ENCODE measurements at places on chromosomes 5 and 9.

GRCh38 chr5:100861148-100861547 lies 41.9 kb downstream of the ST8SIA4 start:
- no peak for DNase-seq

DNA sequence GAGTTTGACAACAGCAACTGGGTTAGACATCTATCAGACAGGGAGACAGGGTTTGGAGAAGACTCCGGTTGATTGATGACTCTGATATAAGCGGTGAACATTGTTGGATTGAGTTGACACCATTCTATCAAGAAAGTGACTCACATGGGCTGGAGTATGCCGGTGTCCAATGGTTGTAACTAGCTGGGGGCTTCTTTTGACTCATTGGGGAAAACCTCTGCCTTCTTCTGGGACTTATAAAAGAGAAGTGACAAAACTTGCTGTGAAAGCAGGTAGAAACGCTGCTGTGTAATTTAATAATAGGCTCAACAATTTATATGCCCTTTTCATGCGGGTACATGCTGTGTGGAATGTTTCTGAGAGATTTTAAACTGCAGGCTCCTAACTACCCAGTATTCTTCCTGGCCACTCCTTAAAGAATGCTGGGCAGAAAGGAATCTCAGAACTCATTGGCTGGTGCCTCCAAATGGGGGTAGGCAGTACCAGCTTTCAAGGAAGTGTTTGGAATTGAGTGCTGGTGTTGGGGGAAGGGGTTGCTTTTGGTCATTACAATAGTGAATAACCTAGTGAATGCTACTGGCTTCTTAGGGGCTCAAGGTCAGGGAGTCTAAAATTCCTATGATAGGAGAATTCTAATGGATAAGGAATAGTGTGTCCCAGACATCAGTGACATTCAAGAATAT lies 43.9 kb downstream of the FYB1 start:
- DNase-seq: no peak

DNA sequence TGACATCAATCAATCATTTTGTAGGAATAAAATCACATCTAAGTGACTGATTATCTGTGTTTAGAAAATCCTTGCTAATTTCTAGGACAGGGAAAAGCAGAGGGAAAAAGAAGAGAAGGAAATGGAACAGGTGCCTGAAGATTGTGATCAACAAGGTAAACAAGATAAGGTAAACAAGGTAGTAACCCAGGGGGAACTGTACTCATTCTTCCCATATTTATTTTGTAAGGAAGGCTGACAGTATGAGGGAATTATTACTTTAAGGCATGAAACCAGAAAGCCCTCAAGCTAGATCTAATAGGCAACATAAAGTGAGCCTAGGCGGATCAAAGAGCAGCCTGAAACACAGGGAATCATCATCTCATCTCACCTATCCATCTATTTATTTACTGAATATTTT lies 231.1 kb downstream of the MLLT3 start:
- DNase-seq: no peak

- DNase-seq: no peak
Measured at GRCh38 chr5:110275878-110276277, 450.6 kb downstream of the TMEM232 start.

GRCh38 chr9:6171667-6172066 lies 43.9 kb upstream of the IL33 start:
- no peak for DNase-seq

- no peak for DNase-seq
Measured at GRCh38 chr5:124747791-124748686, 1.6 kb upstream of the ZNF608 start.

GRCh38 chr5:174528821-174529544 lies 195.4 kb upstream of the MSX2 start:
- no peak for DNase-seq

DNA sequence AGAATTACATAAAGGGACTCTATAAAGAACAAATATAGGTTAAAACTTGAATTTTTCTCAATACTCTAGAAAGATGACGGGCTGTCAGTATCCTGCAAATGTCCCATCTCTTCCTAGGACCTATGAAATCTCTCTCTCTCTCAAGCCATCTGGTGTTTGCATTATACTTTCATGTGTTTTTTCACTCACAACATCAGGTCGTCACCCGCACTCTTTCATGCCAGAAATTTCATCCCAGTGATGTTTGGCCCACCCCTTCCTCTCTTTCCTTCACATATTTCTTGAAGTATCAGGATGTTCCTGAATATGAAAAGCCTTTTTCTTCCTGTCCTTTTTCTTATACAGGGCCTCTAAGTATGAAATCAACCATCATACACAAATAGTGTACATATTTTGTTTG lies 63.3 kb upstream of the GAS1 start:
- no peak for DNase-seq

- DNase-seq: no peak
Measured at GRCh38 chr5:5953584-5954274, 424.6 kb downstream of the MED10 start.

- DNase-seq: no peak
Measured at GRCh38 chr9:36337002-36337401, 63.1 kb downstream of the RNF38 start.

- peak; percentile 70 for DNase-seq
Measured at GRCh38 chr9:129886226-129887174, 51.2 kb downstream of the USP20 start.

DNA sequence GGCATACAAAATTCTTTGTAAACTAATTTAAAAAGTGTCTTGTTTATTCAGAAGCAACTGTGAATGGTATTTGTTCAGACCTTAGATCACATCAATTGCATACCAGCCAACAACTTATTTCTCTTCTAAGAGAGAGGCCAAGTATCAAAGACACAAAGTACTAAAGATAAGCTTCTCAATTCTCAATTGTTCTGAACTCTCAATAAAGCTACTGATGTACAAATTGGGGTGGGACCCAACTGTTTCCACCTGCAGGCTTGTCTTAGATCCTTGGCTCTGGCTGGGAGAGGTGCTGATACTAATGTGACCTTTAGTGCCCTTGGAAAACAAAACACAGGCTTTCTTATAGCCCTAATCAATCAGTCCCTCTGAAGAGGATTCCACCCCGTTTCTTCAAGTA lies 22.1 kb downstream of the XRCC4 start:
- no peak for DNase-seq

- no peak for DNase-seq
Measured at GRCh38 chr5:133994297-133994989, 10.3 kb downstream of the VDAC1 start.

DNA sequence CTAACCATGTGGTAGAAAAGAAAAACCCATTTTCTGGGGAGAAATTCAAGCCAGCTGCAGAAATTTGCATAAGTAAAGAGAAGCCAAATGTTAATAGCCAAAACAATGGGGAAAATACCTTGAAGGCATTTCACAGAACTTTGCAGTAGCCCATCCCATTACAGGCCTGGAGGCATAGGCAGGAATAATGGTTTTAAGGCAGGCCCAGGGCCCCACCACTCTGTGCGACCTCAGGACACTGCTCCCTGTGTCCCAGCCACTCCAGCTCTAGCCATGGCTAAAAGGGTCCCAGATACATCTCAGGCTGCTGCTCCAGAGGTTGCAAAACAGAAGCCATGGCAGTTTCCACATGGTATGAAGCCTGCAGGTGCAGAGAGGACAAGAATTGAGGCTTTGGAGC lies 253.3 kb downstream of the CTNND2 start:
- no peak for DNase-seq

DNA sequence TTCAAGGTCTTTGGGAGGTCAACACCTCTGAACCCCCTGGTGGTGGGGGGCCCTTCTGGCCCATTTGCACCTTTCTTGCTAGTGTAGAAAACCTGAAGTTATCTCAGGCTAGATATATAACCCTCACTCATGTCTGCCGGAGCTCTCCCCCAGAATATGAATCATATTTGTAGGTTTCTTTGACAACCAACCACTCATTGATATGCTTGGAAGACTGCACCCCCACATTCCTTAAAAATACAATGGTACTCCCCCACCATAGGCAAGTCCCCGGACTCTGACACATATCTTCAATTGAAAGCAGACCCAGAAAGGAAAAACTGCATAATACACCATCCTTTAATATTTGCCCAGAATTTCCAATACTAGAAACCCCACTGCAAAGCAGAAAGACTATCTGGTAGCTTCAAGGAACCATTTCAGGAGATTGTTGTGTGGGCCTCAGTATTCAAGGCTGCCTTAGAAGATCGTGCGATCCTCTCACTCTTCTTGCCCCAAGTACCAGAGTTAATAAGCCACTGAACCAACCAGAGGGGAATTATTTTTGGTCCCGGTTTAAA lies 978 bp upstream of the UBE2B start:
- no peak for DNase-seq

- no peak for DNase-seq
Measured at GRCh38 chr5:142069606-142070399, 38.8 kb upstream of the NDFIP1 start.

DNA sequence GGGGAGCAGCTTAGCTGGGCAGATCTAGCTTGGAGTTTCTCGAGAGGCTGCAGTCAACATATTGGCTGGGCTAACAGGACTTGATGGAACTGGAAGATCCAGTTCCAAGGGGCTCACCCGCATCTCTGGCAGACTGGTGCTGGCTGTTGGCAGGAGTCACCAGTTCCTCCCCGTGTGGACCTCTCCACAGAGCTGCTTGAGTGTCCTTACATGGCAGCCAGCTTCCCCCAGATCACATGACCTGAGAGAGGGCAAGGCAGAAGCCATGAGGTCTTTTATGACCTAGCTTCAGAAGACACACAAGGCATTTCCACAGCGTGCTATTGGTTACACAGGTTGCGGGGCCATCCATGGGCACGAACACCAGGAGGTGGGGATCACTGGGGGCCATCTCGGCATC lies 26.4 kb upstream of the RXRA start:
- no peak for DNase-seq

DNA sequence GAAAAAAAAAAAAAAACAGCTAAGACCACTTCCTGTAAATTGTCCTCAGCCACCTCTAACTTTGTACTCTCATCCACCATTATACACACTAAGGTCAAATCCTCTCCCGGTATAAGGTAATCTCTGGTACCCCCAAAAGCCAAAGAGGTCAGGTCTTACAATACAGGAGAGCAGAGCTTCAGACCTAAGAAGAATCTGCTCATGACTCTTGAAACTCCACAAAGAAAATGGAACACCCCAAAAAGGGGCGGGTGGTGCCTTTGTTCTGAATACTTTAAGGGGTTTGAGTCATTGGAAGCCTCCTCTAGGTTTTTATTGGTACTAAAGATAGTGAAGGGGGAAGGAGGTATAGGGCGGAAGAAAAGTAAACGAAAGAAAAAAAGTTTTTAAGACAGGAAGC lies 69.8 kb downstream of the COL15A1 start:
- peak; percentile 35 for DNase-seq

GRCh38 chr5:177982072-177982727 lies 13.8 kb downstream of the PROP1 start:
- peak; percentile 12 for DNase-seq

DNA sequence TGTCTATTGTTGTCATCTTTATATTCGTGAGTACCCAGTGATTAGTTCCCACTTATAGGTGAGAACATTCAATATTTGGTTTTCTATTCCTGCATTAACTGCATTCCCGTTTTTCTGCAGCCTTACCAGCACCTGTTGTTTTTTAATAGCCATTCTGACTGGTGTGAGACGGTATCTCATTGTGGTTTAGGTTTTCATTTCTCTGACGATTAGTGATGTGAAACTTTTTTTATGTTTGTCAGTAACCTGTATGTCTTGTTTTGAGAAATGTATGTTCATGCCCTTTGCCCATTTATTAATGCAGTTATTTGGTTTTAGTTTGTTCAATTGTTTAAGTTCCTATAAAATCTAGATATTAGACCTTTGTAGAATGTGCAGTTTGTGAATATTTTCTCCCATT lies 546.0 kb upstream of the RORB start:
- DNase-seq: no peak

DNA sequence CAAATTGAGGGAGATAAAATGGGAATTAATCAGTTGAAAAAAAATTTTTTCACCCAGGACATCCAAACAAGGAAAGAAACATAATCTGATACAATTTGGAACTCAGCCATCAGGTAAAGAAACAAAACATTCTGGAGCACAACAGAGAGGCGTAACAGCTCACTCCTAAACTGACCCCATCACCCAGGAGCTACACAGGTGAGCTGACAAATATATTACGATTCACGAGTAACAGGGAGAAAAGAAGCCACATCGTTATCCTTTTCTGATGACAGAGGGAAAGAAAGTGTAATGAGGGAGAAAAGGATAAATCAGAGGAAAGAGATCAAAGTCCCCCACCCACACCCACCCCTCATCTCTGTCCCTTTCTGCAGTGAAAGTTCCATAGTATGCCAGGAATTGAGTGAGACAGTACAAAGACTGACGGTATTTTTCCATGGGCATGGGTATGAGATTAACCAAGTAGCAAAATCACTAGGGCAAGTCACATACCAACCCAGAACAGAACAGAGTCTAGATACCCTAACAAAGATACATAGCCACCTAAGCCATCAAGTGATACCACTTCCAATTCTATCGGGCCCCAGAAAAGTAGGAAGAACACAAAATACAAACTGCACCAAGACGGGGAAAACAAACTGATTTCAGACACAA lies 45.4 kb downstream of the TMEM245 start:
- no peak for DNase-seq

- DNase-seq: no peak
Measured at GRCh38 chr5:71752441-71753190, 33.5 kb downstream of the CARTPT start.

- DNase-seq: no peak
Measured at GRCh38 chr5:151720215-151720614, 33.5 kb upstream of the SPARC start.

DNA sequence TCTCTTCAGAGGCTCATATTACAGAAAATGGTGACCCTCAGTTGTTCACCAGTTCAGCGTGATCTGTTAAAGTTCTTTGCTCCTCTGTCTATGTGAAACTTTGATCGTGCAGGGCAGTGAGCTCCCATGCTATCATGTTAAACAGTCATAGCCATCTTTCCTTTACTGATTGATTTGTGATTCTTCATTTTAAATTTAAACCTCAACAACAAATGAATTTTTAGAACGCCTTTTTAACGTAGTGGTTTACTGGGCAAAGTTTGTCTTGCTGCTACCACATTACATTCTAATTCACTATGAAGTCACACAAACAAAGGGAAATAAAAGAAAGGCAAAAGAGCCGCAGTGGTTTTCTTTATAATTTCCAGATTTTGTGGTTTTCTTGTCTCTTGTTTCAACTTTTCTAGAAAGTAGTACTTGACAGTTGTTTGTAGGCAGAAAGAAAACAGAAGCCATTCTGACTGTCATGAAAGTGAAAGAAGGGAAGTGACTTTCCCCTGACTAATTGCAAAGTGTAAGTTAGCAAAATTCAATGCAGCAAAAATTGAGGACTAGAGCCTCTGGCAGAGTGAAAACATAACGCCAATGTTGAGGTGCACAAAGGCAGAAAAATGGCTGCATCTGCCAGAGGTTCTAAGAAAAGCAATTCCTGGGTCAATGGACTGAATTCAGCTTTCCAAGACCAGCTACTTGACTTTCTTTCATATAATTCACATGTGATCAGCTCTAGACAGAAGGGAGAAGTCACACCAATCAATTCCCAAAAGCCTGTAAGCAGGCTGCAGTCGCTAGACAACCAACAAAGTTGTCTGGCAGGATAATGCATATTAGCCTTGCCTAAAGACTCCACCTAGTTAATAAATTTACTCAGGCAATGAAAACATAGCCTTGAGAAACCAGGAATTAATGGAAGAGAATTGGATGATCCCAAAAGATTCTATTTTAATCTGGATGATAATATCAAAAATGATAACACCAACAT lies 7.1 kb upstream of the IFNA6 start:
- DNase-seq: peak; percentile 28

- DNase-seq: peak; percentile 85
Measured at GRCh38 chr5:169637549-169638121, 560 bp downstream of the DOCK2 start.

- no peak for DNase-seq
Measured at GRCh38 chr5:54832858-54833257, 152.5 kb downstream of the ESM1 start.

- no peak for DNase-seq
Measured at GRCh38 chr9:123914517-123915196, 15.3 kb downstream of the DENND1A start.

All from activated CD4-positive, alpha-beta T cell treated with anti-CD3 and anti-CD28 coated beads, Interleukin-2, amount 10 ng/mL, durations not matched to agents 7 days and 5 days (primary cell).